ENCODE measurements at places on chromosomes 16 and 17. TPM values are rescaled to one million over a fixed set of nuclear protein-coding genes. Genes with fewer than 3 reads are reported as not detected.

MYL4 gene
- total RNA-seq: 0.85 TPM

KRT40 gene
- total RNA-seq: not detected

CES1 gene
- total RNA-seq: 5.8 TPM

RTN4RL1 gene
- 0.46 TPM for total RNA-seq

NATD1 gene
- 11.2 TPM for total RNA-seq

TP53TG3D gene
- total RNA-seq: 0.56 TPM

CACNG5 gene
- not detected for total RNA-seq

PMFBP1 gene
- total RNA-seq: not detected

CES5A gene
- not detected for total RNA-seq

DYNLRB2 gene
- total RNA-seq: not detected

ZP2 gene
- total RNA-seq: not detected
